ENCODE measurements at places on chromosomes 2 and 18.

- DNase-seq, result no peak
Observed at GRCh38 chr2:173290046-173290445, 64.6 kb upstream of the CDCA7 start.

DNA sequence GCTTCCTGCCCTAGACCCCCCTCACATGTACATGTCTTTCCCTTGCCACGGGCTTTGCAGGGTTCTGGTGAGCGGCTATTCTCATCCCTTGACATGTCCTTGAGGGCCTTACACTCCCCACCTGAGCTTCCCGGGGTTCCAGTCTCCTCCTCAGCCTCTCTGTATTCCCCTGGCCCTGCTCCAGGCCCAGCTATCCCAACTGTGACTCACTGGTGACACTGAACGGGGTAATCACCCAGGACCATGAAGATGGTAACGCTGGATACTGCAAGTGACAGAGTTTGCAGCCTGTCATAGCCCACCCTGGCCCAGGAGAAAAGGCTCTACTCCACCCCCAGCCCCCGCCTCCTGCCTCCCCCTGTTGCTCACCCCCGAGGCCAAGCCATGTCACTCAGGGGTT is 27.3 kb downstream of the KIF3C start:
- no peak for DNase-seq

DNA sequence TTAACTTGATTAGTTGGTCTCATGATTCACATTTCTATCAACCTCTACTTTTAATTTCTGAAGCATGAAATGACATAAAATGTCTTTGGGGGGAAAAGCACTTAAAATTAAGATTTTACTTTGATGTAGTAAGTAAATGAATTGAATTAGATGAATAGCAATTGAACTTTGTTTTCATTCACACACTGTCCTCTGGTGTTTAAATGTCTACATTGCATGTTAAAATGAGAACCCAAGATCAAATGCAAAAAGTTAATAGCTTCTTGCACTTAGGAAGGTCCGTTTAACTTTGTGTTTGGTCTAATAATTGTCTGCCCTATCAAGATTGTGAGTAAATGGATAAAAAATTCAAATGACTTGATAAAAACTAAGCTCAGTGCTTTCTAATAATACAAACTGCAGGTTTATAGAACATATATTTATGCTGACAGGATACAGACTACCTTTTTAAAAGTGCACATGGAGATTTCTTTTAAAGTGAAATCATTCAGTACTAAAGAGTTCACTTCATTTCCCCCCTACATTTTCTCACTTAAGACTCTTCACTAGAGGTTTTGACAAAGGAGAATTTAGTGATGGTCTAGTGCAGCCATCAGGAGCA is 156.2 kb upstream of the NABP1 start:
- no peak for DNase-seq

DNA sequence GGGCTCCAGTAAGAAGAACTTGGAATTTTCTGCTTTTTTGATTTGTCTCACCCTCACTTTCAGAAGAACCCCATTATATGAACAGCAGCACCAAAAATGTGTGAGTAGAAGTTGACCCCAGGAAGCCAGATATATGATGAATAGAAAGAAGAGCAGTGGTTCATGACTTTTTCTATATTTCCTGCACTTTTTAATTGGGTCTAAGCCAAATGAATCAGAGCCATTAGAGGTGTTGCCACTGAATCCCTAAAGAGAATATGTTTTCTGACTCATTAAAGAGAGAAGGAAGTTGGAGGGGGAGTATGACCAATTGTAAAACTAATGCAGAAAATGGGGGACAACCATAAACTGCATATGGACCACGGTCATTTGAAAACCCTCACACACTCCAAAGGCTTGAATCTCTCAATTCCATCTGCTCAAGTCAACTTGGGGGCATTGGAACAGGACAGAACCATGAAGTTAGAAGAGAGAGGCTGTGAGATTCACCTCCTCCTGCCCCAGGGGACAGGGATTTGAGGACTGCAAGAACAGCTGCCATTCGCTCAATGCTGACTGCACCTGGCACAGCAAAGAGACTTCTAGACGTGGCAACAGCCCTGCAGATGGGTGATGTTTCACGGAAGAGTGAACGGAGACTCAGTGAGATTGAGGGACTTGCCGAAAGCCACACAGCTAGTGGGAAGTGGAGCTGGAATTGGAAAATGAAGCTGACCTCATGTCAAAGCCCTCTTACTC is 3.0 kb downstream of the DAPL1 start:
- no peak for DNase-seq

DNA sequence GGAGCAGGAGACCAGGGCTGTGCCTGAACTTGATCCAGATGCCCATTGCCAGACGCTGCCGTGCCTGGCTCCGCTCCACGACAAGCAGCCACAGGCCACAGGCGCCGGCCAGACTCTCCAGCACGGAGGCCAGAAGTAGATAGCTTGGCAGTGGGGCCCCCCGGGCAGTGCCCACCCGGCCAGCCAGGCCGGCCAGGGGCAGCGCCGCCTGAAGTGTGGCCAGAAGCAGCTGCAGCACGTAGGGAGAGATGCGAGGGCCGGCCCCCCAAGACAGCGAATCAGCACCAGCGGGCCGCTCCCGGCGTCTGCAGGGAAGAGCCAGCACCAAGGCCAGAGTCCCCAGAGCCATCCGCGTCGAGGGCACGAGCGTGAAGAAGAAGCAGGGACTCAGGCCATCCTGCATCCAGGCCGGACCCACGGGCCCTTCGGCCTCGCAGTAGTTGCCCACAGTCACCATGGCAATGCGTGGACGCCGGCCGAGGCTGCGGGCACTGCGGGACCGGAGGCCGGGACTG is 484 bp downstream of the ABCB6 start:
- peak; percentile 16 for DNase-seq

- no peak for DNase-seq
Observed at GRCh38 chr2:17327649-17328048, 190.6 kb downstream of the RAD51AP2 start.

DNA sequence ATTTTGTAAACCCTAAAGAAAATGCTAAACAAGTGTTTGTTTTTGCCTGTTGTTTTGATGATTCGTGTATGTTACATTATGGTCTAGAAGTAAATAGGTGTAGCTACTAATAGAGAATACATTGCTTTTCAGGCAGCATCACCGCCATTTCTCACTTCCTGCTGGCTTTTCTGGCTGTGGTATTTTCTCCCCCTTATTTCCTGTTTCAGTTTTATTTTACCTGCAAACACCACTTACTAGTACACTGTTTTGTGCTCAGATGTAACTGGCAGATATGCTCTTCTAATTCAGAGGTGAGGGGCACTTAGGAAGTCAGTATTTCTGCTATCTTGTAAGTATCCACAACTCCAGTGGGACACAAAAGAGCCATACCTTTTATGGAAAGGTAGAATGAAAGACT is 38.1 kb upstream of the SLC3A1 start:
- DNase-seq, result no peak

DNA sequence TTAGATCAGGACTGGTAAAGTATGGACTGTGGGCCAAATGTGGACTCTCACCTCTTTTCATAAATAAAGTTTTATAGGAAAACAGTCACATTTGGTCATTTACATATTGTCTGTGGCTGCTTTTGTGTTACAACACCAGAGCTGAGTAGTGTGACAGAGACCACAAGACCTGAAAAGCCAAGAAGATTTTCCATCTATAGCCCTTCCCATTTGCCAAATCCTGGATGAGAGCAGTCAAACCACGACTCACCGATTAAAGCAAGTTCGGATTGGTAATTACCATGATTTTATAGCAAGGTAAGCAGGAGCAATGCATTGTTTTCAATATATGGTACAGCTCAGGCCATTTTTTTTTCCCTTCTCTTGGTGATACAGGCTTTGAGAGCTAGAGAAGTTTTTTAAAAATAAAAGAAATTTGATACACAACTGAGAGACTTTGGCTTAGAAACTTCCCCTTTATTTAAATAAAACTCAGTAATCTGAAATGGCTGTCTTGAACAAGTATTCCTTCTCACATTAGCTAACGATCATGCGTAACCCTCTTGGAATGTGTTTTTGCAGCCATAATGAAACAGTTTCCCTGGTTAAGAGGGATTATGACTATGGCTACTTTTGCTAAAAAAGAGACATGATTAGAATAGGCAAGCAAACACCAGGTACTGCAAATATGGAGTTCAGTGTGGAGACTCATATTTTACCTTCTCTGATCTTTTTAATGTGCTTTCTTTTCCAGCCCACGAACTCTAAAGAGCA is 9.5 kb upstream of the MALL start:
- DNase-seq, result no peak

DNA sequence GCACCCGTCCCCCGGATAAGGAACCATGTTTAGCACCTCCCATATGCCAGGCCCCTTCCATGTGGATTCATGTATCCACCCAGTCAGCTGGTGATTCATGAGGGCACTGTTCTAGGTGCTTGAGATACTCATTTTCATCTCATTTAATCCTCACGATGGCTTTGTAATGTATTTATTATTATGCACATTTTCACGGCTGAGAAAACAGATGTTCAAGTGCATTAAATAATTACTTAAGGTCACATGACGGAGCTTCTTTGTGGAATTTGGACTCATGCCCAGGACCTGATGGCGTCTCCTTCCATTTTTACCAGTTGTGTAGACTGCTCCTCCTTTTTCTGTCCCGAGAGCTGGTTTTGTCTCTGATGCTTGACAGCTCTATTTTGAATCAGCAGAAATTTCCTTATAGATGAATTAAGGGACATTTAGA is 72.2 kb upstream of the RBM44 start:
- DNase-seq, result peak; percentile 92

DNA sequence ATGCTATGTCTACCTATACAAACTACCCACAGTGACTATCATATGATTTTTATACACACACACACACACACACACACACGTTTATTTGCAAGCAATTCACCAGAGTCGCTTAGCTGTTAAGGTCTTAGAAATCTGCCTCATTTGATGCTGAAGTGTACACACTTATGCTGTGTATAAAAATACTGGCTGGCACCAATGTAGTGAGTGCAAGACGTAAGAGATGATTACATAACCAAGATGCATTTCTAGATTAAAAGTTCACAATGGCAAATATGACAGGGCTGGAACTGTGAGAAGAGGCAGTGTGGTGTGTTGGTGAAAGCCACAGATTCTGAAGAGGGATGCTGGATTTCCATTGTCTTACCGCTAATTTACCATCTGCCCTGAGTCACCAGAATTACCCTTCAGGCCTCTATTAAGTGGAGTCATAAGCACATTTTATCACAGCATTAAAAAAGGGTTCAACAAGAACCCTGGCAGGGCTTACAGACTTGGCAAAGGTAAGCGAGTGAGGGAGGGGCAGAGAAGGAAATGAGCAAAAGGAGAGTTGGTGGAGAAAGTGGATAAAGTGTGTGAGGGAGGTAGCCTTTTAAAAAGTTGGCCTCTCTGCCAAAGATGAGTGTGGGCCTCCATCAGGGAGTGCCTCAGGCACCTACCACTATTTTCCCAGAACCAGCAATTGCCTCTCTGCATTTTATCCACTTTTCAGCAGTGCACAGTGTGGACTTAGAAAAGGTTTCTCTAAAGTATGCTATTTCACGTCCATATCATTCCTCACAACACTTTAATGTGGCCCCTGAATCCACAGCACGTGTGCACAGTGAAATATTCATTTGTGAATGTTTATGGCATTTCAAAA is 21.5 kb downstream of the MEIS1 start:
- peak; percentile 15 for DNase-seq

GRCh38 chr2:12207491-12207890 is 461.1 kb downstream of the LPIN1 start:
- no peak for DNase-seq

GRCh38 chr18:9772847-9773677 is 65.0 kb downstream of the RAB31 start:
- DNase-seq, result no peak

- DNase-seq, result no peak
Observed at GRCh38 chr2:205245652-205246051, 436.6 kb upstream of the NRP2 start.

- no peak for DNase-seq
Observed at GRCh38 chr2:172777431-172777830, 41.8 kb downstream of the RAPGEF4 start.

DNA sequence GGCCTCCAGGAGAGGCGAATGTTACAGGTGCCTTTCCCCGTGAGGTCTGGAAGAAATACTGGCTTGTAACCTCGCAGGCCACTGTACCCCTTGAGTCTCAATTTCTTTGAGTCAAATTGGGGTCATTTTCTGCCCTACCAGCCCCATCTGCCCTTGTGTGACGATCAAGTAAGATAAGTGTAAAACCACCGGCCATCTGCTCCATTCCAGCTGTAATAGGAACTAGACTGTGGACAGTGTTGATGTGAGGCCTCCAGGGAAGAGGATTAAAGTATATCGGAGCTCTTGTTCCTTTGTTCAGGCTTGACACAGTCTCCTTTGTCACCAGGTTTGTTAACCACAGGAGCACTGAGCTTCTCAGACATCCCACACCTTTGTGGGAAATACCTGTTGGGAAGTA is 65.6 kb downstream of the MRPS9 start:
- DNase-seq, result no peak

- no peak for DNase-seq
Observed at GRCh38 chr2:239278361-239278760, 122.5 kb downstream of the HDAC4 start.

DNA sequence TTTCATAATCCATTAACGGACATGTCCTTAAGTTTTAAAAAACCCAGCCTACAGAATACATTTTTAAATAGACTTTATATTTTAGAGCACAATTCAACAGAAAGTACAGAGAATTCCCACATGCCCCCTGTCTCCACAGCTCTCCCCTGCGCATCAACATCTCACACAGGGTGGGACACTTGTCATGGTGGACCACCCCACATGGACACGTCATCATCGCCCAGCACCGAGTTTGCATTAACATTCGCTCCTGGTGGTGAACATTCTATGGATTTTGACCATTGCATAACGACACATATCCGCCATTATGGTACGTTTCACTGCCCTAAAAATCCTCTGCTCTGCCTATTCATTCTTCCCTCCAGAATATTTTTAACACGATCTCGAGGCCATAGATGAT is 1.1 kb upstream of the KCNF1 start:
- DNase-seq, result no peak

- DNase-seq, result no peak
Observed at GRCh38 chr2:241842620-241843211, 16.0 kb downstream of the PDCD1 start.

- no peak for DNase-seq
Observed at GRCh38 chr2:30135541-30135940, 11.3 kb upstream of the YPEL5 start.

- no peak for DNase-seq
Observed at GRCh38 chr2:48015421-48015820, 109.1 kb upstream of the FBXO11 start.

DNA sequence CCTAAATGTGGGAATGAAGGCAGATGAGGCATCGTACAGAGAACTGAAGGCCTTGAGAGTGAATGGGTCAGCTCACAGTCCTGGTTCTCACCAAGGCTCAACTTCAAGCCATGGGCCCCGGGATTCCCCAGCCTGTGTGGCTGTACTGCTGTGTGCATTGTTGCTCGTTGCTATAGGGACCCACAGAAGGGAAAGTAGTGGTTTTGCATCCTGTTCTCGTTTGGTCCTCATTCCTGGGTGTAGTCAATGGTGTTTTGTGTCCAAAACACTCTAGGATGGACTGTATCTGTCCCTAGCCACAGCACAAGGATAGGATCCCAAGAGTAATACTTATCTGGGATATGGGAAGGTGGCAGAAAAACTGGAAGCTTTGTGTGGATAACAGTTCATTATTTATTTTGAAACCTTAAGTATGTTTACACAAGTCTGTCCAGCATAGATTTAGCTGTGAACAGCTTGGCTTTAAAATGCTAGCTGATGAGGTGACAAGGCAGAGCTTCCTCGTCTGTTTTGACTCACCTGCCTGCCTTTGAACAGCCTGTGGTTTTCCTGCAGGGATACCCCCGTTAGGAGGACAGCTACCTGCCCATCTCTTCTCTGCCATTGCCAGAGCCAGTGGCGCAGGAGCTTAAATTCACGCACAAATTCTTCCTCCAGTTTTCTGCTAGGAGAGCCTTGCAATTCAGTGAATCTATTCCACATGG is 85.0 kb downstream of the WDSUB1 start:
- DNase-seq, result no peak

GRCh38 chr2:101832114-101832513 is 134.6 kb downstream of the MAP4K4 start:
- no peak for DNase-seq
